ENCODE measurements at places on chromosomes 12 and 14.

GRCh38 chr12:64578566-64578965 is 31.7 kb upstream of the RASSF3 start:
- no peak for DNase-seq

GRCh38 chr12:94674835-94675234 is 24.5 kb upstream of the TMCC3 start:
- peak; percentile 79 for DNase-seq

- no peak for DNase-seq
These were observed 44.9 kb downstream of the LIN7A start for GRCh38 chr12:80892597-80893445.

- no peak for DNase-seq
These were observed 372.8 kb upstream of the KITLG start for GRCh38 chr12:88953029-88953586.

DNA sequence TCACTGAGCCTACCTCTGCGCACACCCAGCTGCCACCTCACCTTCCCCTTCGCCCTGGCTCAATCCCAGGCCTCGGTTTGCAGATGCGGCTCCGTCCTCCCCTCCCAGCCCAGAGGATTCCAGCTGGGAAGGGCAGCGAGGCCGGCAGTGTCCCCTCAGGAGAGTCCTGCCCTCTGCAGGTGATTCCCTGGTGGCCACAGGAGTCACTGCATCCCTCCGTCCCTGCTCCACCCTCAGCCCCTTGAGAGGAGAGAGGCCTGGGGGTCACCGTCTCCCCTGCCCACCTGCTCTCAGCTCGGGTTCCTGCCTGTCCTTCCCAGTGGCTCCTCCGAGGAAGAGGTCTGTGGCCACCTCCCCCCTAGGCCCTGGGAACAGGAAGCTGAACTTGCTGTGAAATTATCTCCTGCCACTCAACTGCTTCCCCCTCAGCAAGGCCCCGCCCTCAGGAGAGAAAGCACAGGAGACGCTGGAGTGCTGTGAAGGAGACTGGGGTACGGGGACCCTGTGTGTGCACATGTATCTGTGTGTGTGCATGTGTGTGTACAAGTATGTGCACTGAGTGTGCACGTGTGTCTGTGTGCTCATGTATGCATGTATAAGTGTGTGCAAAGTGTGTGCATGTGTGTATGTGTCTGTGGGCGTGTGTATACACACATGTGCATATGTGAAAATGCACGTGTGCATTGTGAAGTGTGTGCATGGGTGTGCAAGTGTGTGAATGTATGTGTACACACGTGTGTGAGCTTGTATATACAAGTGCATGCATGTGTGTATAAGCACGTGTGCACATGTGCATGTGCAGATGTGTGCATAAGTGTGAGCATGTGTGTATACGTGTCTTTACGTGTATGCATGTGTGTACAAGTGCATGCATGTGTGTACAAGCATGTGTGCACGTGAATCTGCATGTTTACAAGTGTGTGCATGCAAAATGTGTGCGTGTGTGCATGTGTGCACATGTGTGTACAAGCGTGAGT is 13.2 kb upstream of the GALNT9 start:
- DNase-seq, result peak; percentile 50

DNA sequence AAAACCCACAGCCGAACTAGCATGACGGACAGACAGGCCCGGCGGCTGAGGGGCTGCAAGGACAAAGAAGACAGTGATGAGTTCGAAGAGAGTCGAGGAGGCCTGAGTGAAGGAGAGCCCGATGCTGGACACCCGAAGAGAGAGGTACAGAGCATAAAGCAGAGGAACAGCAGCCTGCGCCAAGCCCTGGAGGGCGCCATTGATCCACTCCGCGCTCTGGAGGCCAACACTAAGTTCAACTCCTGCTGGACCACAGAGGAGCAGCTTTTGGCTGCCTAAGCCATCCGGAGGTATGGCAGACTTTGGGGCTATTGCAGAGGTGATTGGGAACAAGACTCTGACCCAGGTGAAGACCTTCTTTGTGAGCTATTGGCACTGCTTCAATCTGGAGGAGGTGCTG is 7.8 kb upstream of the PLXNC1 start:
- DNase-seq, result peak; percentile 80

DNA sequence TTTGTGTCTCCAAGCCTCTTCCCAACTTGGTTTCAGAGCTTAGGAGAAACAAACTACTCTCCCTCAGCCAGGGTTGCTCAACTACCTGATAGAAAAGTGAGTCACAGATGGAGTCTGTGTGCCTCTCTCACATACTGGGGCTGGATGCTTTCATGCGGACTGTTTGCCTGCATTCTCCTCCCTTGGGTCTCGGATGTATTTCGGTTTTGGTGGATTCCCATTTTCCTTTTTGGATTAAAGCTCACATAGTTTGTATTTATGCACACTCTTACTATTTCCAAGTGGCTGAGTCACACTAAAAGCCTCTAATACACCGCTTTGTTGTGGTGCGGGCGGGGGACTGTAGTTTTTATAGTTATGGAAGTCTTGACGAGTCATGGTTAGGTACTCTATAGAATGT is 505.4 kb downstream of the LRFN5 start:
- DNase-seq, result no peak

GRCh38 chr12:65319688-65320200 is 41.3 kb downstream of the MSRB3 start:
- DNase-seq, result no peak

DNA sequence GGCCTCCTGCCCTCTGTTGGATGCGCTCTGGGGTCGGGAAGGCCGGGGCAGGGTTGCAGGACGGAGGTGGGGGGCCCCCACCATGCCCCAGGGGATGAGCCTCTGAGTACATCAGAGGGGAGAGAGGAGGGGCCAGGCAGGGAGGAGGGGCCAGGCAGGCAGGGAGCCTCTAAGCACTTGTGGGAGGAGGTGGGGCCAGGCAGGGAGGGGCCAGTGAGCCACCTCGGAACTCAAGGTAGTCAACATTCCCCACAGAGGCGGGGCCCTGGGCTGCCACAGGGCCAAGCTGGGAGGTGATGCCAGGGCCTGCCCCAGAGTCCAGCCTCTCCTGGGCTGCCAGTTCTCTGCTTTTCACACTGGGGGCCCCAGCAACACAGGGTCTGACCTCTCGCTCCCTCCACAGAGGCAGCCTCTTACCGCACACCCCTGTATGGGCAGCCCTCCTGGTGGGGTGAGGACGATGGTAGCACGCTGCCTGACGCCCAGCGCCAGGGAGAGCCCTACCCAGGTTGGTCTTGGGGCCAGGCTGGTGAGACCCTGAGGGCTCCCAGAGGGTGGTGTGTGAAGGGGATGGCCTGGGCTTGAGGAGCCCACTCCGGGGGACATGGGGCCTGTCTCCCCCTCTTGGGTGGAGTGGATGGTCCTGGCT is 17.4 kb downstream of the CEP170B start:
- DNase-seq, result no peak

DNA sequence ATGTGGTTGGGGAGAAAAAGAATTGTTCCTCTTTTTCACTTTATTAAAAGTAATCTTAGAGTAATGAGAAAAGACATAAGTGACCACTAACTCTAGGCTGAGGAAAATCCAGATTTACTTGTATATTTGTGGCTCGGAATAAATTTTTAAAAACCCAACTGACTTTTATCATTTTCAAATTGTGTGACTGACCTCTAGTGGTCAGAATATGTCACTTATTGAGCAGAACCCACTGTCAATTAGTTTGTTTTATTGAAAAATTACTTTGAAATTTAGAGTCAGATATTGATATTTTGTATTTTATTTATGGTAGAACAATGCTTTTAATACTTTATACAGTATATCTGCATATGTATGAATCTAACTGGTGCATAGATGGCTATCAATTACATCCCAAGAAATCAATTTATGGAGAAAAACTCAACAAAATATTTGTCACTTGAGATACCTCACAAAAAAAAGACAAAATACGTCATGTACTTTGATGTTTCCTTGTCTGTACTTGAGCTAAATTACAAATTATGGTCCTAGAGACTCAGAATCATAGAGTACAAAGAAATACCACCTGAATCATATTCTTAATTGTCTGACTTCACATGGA is 229.4 kb downstream of the CNTN1 start:
- peak; percentile 53 for DNase-seq

- DNase-seq, result no peak
These were observed 37.9 kb upstream of the BTG1 start for GRCh38 chr12:92183575-92183974.

DNA sequence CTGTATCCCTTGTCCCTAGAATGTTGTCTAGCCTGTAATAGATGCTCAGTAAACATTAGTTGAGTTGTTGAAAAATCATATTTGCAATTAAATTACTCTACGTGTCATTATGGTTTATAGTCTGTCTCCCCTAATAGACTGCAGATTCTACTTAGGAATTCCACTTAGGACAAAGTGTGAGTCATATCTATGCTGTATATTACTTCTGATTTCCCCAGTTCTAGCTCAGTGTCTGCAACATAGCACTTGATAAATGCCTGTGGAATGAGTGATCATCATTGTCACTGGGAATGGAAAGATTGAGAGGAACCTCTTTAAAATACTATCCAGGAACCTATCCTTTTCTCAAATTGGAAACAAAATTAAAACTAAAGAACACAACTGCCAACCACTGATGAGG is 99.3 kb downstream of the TBX5 start:
- DNase-seq, result no peak

DNA sequence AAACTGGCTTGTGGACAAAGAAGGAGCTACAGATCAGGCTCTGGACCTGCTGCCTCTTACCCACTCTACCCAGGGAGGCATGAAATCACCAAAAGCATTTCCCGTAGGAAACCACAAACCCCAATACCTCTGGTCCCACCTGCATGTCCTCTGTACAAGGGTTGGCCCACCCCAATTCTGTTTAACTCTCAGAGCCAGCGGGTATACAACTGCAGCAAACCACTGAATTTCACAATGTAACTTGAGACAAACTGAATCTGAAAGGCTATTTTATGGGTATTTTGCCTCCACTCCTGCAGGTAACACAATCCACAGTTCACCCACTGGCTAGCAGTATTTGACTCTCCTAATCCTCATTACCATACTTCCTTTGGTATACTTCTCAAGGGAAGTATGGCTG is 16.5 kb downstream of the SIX1 start:
- no peak for DNase-seq

DNA sequence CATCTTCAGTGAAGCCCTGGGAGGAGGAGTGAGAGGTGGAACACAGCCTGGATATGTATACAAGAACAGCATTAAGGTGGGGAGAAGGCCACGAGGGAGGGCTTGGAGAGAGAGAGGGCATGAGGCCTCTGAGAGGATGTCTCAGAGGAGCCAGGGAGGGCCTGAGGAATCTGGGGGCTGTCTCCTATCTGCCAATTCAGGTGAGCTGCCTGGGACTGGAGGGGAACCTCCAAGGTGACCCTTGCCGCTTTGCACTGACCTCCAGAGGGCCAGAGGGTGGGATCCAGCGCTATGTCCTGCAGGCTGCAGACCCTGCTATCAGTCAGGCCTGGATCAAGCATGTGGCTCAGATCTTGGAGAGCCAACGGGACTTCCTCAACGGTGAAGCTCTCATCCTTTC is 4.4 kb downstream of the ARHGEF25 start:
- DNase-seq, result no peak

DNA sequence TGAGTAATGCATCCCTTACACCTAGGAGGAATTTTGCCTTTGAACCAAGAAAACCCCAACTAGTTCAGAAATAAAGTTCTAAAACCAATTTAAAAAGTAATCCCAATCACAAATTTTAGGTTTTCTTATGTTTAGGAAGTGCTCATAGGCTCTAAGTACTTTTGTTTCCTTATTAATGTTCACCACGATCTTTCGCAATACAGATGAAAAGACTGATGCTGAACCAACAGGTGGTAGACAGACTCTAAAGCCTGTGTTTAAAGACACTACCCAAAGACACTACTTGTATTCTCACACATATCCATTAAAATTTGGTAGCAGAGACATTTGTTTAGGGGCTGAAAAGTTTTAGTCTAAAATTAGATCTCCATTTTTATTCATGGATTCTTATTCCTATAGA is 10.6 kb upstream of the PHLDA1 start:
- DNase-seq, result peak; percentile 57

- no peak for DNase-seq
These were observed 7.2 kb upstream of the RACGAP1 start for GRCh38 chr12:50032515-50032853.

GRCh38 chr12:65308601-65309071 is 30.2 kb downstream of the MSRB3 start:
- peak; percentile 45 for DNase-seq

DNA sequence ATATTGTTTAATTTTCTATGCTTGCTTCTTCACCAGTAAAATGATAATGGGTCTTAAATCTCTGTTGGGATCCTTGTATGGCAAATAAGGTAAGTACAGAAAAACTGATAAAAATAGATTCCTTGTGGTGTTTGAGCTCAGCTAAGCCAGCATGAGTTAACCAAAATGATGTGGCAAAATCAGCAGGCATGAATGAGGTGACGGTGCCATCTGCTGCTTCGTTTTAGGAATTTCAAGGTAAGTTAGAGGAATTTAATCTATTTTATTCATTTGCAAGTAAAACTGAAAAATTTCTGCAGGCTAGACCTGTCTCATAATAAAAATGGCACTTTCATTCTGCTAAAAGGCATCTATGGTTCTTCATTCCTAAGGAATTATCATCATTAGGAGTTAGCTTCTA is 10.0 kb upstream of the CLEC7A start:
- peak; percentile 88 for DNase-seq

DNA sequence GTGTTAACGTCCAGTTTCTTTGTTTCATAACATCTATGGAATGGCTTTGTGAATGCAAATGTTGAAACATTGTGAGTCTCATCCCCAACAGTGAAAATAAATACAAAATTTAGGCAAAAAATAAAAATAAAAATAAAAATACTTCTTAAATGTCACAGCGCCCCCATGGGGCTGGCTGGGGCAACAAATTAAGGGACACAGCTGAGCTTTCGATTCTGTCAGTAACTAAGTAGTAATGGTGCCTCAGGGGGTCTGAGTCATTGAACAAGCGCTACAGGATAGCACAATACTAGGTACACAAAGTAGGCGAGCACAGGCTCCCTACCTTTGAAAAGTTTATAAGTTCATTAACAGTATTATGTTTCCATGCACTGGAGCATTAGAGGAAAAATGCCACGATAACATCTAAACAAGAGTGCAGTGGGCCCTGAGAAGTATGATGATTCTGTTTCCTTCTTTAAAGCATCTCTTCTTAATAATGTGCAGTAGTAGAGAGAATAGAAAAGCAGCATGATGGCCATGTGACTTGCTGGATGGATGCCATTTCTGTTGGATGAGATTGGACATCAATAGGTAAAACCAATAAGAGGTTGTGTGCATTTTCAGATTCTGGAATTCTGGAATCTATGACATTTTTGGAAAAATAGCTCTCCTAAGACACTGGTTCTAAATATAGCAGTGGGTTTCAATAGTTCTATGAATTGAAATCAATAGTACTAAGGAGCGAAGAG is 667.2 kb downstream of the DIO2 start:
- peak; percentile 25 for DNase-seq

- DNase-seq, result no peak
These were observed 606.0 kb upstream of the TMEM132C start for GRCh38 chr12:127660961-127661360.

GRCh38 chr14:66076176-66076575 is 410.0 kb upstream of the CCDC196 start:
- DNase-seq, result no peak

- no peak for DNase-seq
These were observed 2.5 kb upstream of the RNU6-8 start for GRCh38 chr14:32205554-32205953.

- peak; percentile 41 for DNase-seq
These were observed 38.9 kb downstream of the ETV6 start for GRCh38 chr12:11688379-11688778.

- DNase-seq, result no peak
These were observed 13.2 kb upstream of the APOF start for GRCh38 chr12:56375598-56376434.

GRCh38 chr12:71581206-71581605 is 82.4 kb downstream of the ZFC3H1 start:
- no peak for DNase-seq

- DNase-seq, result peak; percentile 39
These were observed 14.2 kb upstream of the RNU6-8 start for GRCh38 chr14:32217301-32217700.

Data from hematopoietic multipotent progenitor cell treated with erythropoietin and hydrocortisone succinate and interleukin-3 and kit ligand, for 4 days (in vitro differentiated cells).